ENCODE measurements at places on chromosomes 2 and 18. TPM values are rescaled to one million over a fixed set of nuclear protein-coding genes. Genes with fewer than 3 reads are reported as not detected.

Gene GAREM2
- total RNA-seq: 1.3 TPM

Gene TUBA3E
- total RNA-seq: not detected

Gene NPHP1
- total RNA-seq: 5.1 TPM

Gene SALL3
- not detected for total RNA-seq

Gene KIF1A
- total RNA-seq: not detected

Gene RUFY4
- total RNA-seq: not detected

Gene GORASP2
- 34.6 TPM for total RNA-seq

Gene SERPINB12
- not detected for total RNA-seq

Gene STAT4
- 1.2 TPM for total RNA-seq

Gene G6PC2
- total RNA-seq: not detected

Gene MC2R
- not detected for total RNA-seq

Gene PRR30
- total RNA-seq: not detected

Gene KLHL29
- total RNA-seq: 4.2 TPM

Gene LONRF2
- under 0.01 TPM for total RNA-seq

Gene ANKRD30BL
- total RNA-seq: not detected

Gene CRYBA2
- not detected for total RNA-seq

Gene SERPINB7
- total RNA-seq: 0.87 TPM

Gene UGT1A8
- not detected for total RNA-seq

Gene LDAH
- 15.9 TPM for total RNA-seq

Gene EHD3
- 34.6 TPM for total RNA-seq

Gene AMER3
- not detected for total RNA-seq

Gene KCNK3
- under 0.01 TPM for total RNA-seq

Gene DPYSL5
- total RNA-seq: not detected

Gene SLC19A3
- 0.29 TPM for total RNA-seq

Gene KCTD18
- 33.7 TPM for total RNA-seq

Gene POTEJ
- not detected for total RNA-seq

Gene SESTD1
- 27.8 TPM for total RNA-seq

Gene NDUFB3
- 99.6 TPM for total RNA-seq

Gene OTOS
- 1.2 TPM for total RNA-seq

Gene SRD5A2
- not detected for total RNA-seq

Gene PARD6G
- total RNA-seq: 5.8 TPM

Gene MARCHF4
- total RNA-seq: 1.5 TPM

Gene CNTNAP5
- not detected for total RNA-seq

Gene SERPINB3
- total RNA-seq: not detected

Gene SLC8A1
- 80.3 TPM for total RNA-seq
